A549 (cell line): ENCODE measurements at places on chromosomes 7 and 10.
A peak's percentile ranks its signal among the peaks of the same experiment; 100 is the strongest.

DNA sequence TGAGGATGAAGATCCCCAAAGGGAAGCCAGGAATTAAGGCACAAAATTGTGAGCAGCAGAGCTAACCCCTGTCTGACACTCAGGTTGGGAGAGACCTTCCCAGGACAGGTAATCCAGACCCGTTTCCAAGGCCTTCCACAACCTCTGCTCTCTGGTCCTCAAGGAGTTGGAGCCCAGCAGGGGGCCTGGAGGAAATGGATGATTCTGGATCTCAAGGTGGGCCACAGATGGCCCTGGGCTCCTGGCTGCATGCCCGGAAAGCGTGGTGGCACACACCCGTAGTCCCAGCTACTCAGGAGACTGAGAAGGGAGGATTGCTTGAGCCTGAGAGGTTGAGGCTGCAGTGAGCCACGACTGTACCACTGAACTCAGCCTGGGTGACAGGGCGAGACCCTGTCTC, 42.3 kb downstream of the DPYSL4 start:
- no peak for DNase-seq

GRCh38 chr7:116240024-116240668, 29.8 kb downstream of the TES start:
- DNase-seq = no peak

DNA sequence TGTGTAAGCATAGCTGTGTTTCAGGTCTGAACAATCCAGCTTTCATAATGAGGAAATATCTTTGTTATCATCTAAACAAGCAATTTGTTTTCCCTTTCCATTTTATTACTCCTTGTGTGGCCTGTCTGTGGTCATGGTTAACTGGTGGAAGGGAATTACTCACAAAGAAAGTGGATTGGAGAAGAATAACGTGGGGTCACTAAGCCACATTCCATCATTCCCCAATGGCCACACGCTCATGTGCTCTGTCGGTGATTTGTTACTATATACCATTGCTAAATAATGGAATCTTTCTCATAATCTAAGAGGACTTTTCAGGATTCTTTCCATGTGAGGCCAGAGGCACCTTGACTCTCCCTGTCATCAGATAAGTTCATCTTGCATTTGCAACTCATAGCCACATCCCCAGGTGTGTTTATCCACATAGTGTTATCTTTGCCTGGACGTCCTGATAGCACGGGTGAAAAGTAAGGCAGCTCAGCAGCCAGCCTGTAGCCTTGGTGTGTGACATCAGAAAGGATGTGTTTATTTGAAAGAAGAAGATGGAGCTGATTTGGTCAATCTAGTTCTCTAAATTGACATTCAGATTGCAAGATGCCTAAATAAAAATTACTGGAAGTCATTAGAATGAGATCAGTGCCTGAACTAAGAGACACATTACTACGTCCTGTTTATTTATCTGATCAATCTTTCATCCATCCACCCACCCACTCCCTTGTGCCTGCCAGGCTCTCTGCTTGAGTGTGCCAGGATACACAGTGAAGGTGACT, 128.9 kb downstream of the CELF2 start:
- DNase-seq = no peak

DNA sequence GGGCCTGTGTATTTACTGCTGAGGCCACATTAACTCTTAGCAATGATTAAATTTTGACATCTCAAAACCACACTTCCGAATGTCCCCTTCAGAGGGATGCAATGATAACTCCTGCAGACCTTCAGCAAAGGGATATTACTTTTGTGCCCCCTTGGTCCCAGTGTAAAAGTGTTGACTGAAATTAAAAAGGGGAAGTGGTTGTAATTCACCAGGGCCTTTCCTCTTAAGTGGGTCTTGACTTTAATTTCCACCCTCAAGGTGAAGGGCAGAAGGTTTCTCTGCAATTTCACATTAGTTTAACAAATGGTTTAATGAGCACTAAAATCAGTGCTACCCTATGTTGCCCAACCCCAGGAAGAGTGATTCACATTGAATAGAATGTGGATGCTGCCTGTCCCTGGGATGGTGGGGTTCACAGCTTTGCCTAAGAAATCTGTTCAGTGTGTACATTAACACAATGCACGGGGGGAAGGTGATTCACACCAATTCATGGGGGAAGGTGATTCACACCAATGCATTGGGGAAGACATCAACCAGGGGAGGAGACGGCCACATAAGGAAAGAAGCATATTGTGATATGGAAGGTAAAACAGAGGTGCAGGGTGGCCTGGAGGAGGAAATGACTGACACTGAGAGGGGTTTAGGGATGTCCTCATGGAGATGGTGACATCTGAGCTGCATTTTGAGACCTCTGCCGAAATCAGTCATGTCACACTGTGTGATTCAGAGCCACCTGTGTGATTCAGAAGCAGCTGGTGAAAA, 19.4 kb upstream of the TNS3 start:
- no peak for DNase-seq

- DNase-seq = no peak
Observed at GRCh38 chr10:130418731-130419130, 282.5 kb downstream of the GLRX3 start.

- no peak for DNase-seq
Observed at GRCh38 chr7:155953501-155953778, 141.2 kb upstream of the SHH start.

- no peak for DNase-seq
Observed at GRCh38 chr7:142890874-142891485, 5.4 kb upstream of the TRPV6 start.

GRCh38 chr7:136150311-136150710, 173.2 kb upstream of the MTPN start:
- DNase-seq = no peak

DNA sequence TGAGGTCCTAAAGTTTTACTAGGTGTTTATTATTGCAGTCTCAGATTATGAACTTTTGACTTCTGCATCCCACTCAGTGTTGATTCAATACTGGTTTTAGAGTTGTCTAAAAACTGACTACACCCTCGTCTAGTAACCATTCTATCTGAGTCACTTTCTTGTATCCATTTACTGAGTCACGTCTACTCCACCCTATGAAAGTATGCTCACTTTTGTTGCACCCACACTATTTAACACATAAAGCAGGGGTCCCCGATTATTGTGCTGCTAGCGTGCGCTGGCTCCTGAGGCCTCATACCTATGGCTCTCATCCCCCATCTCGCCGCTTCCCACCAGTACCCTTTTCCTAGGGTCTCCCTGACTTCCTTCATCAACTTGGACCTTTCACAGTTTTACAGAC, 2.0 kb downstream of the SAMD9 start:
- DNase-seq = peak; percentile 21

DNA sequence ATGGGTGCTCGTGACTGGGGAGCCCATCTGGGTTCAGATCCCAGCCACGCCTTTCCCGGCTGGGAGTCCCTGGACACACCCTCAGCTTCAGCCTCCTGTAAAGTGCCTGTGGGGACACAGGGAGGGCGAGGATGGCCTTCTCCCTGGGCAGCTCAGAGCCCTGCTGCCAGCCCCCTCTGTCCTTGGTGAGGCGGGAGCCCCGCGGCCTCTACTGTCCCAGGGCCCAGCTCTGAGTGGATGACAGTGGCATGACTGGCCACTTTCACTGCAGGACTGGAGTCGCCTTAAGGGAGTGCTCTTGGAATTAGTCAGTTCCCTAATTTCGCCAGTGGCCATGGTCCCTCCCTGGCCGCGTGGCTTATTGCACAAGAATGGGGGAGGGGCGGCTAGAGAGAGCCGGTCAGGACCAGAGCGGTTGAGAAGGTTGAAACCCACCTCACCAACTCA, 4.6 kb downstream of the BRI3 start:
- DNase-seq = no peak

DNA sequence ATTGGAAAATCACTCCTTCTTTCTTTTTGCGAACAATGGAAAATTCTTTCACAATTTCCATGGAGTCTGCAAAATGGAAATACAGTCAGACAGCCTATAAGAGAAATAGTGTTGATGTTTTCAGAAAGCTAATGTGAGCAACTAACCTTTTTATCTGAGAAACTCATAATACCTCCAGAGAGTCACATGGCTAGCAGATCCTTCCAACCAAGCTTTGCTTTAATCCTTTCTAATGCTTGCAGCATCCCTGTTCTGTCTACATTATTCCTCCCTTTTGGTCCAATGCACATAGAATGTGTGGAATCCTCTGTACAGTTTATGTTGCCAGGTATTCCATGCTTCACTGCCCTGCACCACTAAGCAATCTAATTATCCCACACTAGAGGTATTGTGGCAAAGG, 717.5 kb upstream of the LRRN3 start:
- no peak for DNase-seq

- DNase-seq = peak; percentile 92
Observed at GRCh38 chr10:95445837-95446486, 115.2 kb downstream of the SORBS1 start.

- DNase-seq = no peak
Observed at GRCh38 chr7:99742737-99743394, 7.9 kb upstream of the CYP3A7 start.

DNA sequence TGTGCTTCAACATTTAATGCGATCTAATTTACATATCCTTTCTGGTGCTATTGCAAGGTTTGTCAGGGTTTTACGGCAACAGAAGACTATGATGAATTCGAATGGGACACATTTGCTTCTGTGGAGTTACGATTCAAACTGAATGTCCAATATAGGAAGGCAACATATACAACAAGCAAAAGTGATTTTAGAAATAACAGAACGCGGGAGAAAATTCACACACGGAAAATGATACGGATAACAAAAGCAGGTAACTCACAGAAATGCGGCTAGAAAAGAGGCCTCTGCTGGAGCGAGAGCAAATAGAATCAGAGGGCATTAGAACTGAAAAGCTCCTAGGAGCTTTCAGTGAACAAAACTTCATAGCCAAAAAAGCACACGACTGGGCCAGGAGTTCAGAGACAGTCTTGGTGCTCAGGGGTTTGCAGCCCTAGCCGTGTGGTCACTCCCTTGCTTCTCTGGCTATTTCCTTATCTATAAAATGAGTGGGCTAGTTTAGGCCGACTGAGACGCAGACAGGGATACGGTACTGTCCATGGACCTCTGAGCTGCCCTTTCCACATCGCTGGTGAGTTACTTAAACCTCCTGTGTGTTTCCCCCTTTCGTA, 557 bp upstream of the TAX1BP1 start:
- no peak for DNase-seq

GRCh38 chr10:14326581-14326980, 4.1 kb downstream of the FRMD4A start:
- no peak for DNase-seq

DNA sequence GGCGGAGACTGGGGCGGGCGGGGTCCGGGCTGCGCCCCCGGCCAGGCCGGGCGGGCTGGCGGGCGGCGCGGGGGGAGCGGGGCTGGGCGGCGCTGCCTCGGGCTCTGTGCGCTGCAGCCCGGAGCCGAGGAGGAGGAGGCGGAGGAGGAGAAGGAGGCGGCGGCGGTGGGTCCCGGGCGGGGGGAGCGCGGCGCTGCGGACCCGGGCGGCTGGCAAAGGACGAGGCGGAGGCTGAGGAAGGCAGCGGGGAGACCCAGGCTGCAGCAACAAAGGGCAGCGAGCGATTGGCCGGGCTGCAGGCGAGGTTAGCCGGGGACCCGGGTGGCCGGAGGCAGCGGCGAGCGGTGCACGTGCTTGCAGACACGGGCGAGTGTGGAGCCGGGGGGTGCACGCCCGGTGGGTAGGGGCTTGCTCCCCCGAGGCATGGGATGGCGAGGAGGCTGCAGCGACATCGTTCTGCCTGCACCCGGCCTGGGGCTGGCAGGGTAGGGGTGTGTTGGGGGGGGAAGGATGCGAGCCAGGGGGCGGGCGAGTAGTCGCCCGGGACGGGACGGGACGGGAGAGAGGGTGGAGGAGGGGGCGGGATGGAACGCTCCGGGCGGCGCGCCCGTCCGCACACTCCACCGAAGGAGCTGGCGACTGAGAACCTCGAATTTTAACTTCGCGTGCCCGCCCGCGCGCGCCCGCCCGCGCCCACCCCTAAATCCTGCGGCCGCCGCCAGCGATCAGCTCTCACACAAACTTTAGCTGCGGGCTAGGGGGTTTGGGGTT, 844 bp upstream of the KAT6B start:
- DNase-seq = no peak

- no peak for DNase-seq
Observed at GRCh38 chr10:108970016-108970415, 953.3 kb downstream of the XPNPEP1 start.

GRCh38 chr10:17703706-17704105, 48.3 kb upstream of the TMEM236 start:
- DNase-seq = no peak

DNA sequence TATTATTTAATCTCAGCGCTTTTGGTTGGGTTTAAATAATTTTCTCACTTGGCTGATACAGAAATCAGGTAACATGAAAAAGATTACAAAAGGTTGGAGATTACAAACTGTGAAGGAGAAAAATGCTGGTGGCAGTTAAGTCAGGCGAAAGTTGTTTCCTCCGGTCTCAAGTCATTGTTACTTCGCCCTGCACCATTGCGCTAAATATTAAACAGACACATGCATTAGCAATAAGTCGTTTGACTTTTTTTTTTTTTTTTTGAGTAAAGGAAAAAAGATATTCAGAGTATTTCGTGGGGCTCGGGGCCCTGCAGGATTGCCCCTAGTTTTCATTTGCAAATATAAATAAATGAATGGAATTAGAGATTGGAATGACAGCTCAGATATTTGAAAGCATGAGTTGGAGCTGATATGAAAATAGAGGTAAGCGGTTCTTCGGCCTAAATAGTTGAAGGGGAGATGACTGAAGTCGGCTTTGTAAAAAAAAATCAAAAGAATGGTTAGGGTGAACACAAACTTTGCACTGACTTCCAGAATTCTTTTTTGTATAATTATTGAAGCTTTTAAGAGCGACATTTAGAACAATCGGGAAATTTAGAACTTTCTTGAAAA, 914 bp downstream of the SDHAF3 start:
- DNase-seq = no peak

GRCh38 chr10:112532956-112533355, 85.9 kb downstream of the VTI1A start:
- DNase-seq = no peak

GRCh38 chr7:144408121-144408520, 4.6 kb upstream of the NOBOX start:
- no peak for DNase-seq

GRCh38 chr7:70566671-70567070, 565.3 kb upstream of the GALNT17 start:
- DNase-seq = no peak

DNA sequence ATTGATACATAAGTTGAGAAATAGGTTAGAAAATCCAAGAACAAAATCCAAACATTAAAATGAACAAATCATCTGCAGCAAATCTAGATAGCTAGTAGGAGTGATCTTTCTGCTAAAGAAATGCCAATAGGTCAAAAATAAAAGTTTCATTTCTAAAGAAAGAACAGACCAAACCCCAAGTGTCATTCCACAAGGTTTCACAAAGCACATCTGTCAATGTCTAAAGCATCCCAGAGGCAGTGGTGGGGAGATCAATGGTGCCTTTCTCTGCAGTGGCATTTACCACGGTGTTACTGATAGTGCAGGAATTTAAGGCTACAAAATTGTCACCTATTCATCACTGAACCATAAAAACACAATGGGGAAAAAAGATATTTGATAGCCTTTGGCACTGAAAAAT, 147.9 kb downstream of the PARD3 start:
- no peak for DNase-seq

DNA sequence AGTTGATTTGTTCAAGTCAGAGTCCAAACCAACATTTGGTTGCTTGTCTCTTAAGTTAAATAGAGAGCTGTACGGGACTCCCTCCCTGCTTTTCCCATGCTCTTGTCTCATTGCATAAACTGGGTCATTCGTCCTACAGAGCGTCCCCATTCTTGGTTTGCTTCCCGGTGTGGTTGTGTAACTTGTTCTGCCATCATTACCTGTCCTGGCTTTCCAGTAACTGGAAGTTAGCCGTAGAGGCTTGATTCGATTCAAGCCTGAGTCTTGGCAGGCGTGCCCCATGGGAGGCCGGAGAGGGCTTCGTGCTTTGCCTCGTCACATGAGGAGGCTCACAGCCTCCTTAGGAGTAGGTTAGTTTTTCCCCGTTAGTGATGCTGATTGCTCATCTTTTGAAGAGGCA, 40.2 kb downstream of the FBH1 start:
- no peak for DNase-seq
